ENCODE measurements at places on chromosomes 5 and 9.

GRCh38 chr9:128007566-128008138, 26.9 kb upstream of the EEIG1 start:
- no peak overlapping the region for H3K4me3 ChIP-seq
- H3K36me3 ChIP-seq, result no peaks in the 10 kb centered on the region
- no peaks in the 10 kb centered on the region for H3K27me3 ChIP-seq
- peaks cover 10% of the 10 kb centered on the region for H3K4me1 ChIP-seq
- no peak for DNase-seq

- no peaks in the 10 kb centered on the region for H3K4me1 ChIP-seq
- no peak overlapping the region for H3K27ac ChIP-seq
- H3K4me3 ChIP-seq, result no peak overlapping the region
- H3K36me3 ChIP-seq, result no peaks in the 10 kb centered on the region
Measured at GRCh38 chr5:109907731-109908130, 218.0 kb downstream of the MAN2A1 start.

DNA sequence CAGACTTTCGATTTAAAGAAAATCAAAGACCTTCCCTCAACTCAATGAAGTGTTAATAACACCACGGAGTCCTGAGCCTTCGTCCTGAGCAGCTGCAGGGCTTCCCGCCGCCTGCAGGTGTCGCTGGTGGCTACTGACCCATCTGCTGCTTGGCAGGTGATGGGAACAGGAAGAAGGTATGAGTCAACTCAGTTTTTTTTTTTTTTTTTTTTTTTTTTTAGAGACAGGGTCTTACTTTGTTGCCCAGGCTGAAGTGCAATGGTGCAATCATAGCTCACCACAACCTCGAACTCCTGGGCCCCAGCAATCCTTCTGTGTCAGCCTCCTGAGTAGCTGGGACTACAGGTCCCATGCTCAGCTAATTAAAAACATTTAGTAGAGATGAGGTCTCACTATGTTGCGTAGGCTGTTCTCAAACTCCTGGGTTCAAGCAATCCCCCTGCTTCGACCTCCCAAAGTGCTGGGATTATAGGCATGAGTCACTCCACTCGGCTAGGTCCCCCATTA, 185.7 kb upstream of the IL12B start:
- no peaks in the 10 kb centered on the region for H3K27me3 ChIP-seq
- no peaks in the 10 kb centered on the region for H3K4me1 ChIP-seq
- H3K27ac ChIP-seq, result no peak overlapping the region
- DNase-seq, result peak; percentile 71

- H3K36me3 ChIP-seq, result no peaks in the 10 kb centered on the region
- no peak for DNase-seq
- no peak overlapping the region for H3K27ac ChIP-seq
- no peak overlapping the region for H3K4me3 ChIP-seq
- H3K4me1 ChIP-seq, result peaks cover 30% of the 10 kb centered on the region
Measured at GRCh38 chr5:55454282-55454681, 80.5 kb downstream of the PLPP1 start.

GRCh38 chr9:124122321-124122720, 110.8 kb downstream of the LHX2 start:
- H3K27ac ChIP-seq, result no peak overlapping the region
- H3K27me3 ChIP-seq, result no peaks in the 10 kb centered on the region
- no peaks in the 10 kb centered on the region for H3K4me1 ChIP-seq

DNA sequence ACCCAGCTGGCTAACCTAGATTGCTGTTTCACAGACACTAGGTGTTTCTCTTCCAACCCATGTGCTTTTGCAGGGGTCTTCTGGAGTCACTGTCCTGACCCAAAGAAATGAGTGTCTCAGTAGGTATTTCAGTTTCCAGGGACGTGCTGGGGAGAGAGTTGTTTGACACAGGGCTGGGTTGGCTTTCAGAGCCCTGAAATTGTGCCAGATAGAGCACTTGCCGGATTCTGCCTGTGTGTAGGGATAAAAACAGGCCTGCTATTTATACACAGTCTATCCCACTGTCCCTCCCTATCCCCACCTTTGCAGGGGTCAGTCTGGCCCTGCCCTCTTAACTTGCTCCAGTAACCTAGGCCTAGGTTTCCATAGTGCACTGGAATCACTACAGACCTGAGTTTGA, 957 bp upstream of the HBEGF start:
- H3K27ac ChIP-seq, result no peak overlapping the region
- H3K4me1 ChIP-seq, result peaks cover 14% of the 10 kb centered on the region
- H3K27me3 ChIP-seq, result peaks cover 15% of the 10 kb centered on the region
- no peak for DNase-seq
- peak overlapping the region; percentile 76 for H3K4me3 ChIP-seq

GRCh38 chr9:108443019-108443633, 412.7 kb downstream of the ACTL7B start:
- no peak overlapping the region for H3K27ac ChIP-seq
- no peak for DNase-seq
- no peaks in the 10 kb centered on the region for H3K36me3 ChIP-seq

DNA sequence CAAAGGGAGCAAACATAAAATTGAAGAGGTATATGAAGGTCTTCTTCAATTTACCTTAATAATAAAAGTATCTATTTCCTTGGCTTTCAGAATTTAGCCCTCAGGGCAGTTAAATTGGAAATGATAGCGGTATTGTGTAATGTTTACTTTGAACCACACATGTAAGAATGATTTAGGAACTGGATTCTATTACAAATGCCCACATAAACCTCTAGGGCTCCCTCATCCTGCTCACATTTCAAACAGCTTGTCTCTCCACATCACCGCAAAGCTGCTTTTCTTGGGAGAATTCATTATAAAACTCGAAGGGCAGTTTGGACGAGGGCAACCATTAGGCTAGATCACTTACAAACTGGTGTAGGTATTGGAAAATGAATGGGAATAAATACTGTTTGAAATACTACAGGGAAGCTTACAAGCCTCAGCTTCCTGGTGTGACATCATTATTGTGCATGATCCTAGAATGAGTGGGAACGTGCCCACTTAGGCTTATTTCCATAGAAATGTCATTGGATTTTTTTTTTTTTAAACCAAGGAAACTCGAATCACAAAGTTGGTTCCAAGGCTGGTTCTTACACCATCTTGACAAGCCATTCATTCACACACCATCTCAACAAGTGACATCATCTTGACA, 47.3 kb downstream of the MTRR start:
- DNase-seq, result no peak
- no peaks in the 10 kb centered on the region for H3K4me1 ChIP-seq
- no peak overlapping the region for H3K27ac ChIP-seq
- H3K4me3 ChIP-seq, result no peak overlapping the region
- H3K27me3 ChIP-seq, result no peaks in the 10 kb centered on the region
- H3K36me3 ChIP-seq, result no peaks in the 10 kb centered on the region

GRCh38 chr9:12906646-12907045, 131.8 kb downstream of the LURAP1L start:
- H3K27ac ChIP-seq, result no peak overlapping the region
- no peaks in the 10 kb centered on the region for H3K4me1 ChIP-seq
- no peak for DNase-seq
- no peaks in the 10 kb centered on the region for H3K36me3 ChIP-seq
- H3K27me3 ChIP-seq, result no peaks in the 10 kb centered on the region
- no peak overlapping the region for H3K4me3 ChIP-seq

Measured in GM23338 (cell line).